ENCODE measurements at places on chromosomes 5 and 9.

GRCh38 chr9:37100741-37101140 lies 19.6 kb upstream of the ZCCHC7 start:
- DNase-seq = no peak

- no peak for DNase-seq
Measured at GRCh38 chr5:43401827-43402226, 10.4 kb downstream of the CCL28 start.

DNA sequence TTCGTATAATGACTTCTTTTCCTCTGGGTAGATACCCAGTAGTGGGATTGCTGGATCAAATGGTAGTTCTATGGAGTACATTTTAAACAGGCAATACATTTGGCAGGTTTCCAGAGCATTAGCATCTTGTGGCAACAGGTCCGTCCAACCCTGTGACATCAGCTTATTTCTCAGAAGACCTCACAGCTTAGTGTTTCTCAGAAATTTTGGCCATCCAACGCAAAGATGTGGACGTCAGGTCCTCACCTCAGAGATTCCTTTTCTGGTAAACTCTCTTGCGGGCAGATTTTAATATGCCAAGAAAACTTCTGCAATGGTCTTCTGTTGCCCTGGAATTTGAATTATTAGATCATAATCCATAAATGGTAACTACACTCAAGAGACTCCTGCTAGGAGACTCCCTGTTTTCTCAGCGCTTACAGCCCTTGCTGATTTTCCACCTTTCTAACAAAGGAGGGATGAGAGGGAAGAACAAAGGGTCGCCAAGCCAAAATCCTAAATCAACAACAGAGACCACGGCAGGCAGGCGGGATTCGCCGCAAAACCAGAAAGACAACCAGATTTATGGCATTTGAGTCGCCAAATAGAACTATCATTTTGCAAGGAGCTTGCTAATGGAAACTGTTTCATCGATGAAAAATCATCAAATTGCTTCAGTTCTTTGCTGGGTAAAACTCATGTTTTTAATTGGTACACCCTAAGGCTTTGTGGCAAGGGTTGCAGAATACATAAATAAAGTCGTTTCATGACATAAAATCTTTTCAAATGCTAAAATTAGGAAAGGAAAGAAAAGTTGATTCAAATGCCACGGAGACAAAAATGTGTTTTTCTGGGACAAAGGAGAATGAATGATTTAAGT lies 34.1 kb upstream of the PLPP1 start:
- no peak for DNase-seq

DNA sequence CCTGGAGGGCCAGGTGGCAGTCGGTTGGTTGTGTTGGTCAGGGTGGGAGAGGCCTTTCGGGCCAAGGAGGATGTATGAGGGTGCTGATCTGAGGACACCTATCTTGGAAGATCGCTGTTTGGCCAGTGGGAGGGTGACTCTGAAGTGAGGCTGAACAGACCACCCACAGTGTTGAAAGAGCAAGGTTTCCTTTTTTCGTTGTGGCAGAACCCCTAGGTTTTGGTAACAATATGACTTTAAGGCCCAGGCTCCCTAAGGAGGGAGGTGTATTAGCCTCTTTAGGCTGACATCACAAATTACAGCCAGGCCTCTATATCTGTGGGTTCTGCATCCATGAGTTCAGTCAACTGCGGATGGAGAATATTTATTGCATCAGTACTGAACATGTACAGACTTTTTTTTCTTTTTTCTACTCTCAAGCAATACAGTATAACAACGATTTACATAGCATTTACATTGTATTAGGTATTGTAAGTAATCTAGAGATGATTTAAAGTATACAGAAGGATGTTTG lies 86.1 kb downstream of the ARHGAP26 start:
- DNase-seq = no peak

DNA sequence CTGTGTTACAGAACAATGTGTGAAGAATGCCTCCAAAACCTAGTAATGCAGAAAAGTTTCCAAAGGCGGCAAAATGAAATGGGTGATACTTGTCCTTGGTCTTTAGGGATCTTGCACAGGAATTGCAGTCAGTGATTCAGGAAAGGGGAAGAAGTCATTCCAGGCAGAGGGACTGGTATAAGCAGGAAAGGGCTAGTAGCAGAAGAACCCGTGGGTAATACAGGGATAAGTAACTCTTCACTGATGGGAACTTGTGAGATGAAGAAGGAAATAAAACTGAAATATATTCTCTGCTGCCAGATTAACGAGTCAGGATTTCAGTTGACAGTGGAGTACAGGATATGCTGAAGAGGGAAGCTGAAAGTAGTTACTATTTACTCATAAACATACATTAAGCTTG lies 1.2 kb downstream of the SRFBP1 start:
- no peak for DNase-seq

- DNase-seq = no peak
Measured at GRCh38 chr9:3398232-3398648, 127.6 kb downstream of the RFX3 start.

DNA sequence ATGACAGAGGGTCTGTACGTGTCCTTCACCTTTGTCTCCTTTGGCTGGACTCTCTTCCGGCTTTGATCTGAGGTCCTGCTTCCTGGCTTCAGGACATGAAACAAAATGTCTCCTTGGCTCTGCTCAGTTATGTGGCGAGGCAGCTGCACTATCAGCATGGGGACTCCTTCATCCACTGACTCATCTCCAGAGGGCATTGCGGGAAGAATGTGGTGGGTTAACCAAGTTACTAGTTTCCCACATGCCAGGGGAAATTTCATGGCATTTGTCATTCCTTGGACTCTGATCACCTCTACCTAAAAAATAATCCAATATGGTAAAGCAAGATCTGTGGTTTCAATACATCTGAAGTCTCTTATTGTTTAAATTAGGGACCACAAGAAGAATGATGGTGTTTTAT lies 259.7 kb downstream of the MED10 start:
- DNase-seq = no peak

DNA sequence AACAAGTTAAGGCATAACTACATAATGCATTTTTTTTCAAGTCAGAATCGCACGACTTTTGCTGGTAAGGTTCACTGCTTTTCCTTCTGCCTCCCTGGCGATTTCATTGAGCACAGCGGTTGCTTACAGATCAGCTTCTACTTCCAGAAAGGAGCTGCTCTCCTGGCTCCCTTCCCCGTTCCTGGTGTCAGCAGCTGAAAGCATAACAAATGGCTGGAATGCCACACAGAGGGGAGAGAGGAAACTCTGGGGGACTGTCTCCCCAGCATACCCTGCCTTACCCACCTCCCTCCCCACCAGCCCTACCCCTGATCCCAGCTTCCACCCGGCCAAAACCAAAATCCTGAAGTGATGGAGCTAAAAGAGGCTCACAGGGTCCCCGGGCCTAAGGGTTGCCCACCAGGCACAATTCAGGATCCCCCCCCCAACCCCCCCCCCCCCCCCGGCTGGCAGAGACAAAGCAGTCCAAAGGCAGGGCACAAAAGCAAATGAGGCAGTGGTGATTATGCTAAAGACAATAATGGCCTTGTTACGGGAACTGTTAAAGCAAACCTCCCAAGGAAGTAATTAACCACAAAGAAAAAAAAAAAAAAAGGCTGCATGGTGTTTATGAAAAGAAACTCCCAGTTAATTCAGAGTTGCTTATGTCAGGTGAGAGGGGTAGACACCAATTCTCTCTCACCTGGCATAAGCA lies 126.1 kb upstream of the WWC1 start:
- DNase-seq = no peak

DNA sequence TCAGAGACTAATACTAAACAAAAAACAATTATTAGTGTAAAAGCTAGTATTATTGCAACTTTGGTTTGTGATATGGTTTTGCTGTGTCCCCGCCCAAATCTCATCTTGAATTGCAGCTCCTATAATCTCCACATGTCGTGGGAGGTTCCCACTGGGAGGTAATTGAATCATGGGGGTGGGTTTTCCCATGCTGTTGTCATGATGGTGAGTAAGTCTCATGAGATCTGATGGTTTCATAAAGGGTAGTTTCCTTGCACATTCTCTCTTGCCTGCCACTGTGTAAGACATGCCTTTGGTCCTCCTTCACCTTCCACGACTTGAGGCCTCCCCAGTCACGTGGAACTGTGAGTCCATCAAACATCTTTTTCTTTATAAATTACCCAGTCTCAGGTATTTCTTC lies 325.9 kb upstream of the DAB2 start:
- DNase-seq = no peak

- no peak for DNase-seq
Measured at GRCh38 chr5:537098-537497, 12.8 kb upstream of the SLC9A3 start.

- DNase-seq = no peak
Measured at GRCh38 chr9:127919253-127919815, 2.5 kb upstream of the ST6GALNAC4 start.

DNA sequence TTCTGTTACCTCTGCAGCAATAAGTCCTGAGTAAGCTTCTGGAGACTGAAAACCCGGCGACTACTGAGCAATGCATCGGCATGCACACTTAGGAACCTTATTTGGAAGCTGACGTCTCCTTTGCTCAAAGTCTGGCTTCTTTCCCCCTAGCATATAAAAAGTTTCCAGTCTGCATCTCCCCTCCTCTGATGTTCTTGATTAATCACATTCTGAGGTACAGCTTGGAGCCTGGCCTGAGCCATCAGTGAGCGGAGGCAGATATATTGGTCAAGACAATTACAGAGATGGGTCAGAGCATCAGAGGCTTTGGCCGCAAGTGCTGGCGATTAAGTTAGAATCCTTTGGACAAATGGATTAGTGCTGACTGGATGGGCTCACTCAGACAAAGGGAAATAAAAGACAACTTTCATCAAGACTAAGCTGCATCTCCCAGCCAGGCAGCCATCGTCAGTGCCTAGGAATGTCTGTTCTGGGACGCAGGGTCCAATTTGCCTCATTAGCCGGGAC lies 140.7 kb downstream of the MTX3 start:
- DNase-seq = no peak

Data from GM12891 (cell line).